ENCODE measurements at places on chromosomes 11 and 22.

DNA sequence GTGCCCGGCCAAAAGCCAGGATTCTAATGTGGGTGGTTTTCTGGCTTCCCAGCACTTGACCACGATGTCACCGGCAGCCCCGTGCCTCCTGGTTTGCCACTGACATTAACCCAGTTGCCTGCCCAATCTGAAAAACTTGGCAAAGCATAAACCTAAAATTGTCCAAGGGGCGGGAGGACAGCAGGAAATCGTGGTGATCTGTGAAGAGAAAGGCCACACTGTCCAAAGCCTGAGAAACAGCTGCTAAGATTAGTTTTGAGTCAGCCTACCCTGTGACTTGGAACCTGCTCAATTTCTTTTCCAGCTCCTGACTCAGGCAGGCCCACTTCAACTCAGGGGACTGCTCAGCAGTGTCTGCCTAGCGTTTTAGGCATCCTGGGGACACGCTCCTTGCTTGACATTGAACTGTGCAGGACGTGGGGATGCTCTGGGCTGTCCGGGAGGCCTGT is 8.2 kb upstream of the F2 start:
- DNase-seq, result no peak

DNA sequence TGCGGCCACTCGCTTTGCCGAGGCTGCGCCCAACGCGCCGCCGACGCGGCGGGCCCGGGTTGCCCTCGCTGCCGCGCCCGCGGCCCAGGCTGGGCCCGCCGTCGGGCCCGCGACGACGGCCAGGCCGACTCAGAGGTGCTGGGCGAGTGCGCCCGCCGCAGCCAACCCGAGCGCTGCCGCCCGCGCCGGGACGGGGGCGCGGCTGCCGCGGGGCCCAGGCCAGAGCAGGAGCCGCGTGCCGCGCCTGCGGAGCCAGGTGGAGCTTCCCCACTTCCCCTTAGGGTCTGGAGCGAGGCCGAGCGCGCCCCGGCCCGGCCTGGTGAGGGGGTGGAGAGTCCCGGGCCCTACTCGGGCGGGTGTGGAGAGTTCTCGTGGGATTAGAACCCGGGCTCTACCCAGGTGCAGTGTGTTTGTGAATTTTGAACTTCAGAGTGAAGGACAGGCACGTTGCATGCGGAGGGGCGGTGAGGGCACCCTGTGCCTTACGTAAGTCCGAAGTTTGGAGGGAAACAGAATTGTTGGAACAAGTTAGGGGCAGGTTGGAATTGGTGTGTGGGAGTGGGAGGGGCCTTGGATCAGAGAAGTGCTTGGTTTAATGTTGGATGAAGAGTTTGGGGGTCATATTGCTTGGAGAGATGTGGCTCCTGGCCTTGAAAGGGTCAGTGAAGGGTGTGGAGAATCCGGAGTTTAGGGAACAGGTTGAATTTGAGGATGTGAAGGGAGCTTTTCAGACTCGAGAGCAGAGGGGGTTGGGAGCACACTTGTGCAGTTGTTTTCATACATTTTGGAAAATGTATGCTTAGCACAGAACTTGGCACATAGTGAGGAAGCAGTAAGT is 697 bp downstream of the RNF169 start:
- peak; percentile 68 for DNase-seq

DNA sequence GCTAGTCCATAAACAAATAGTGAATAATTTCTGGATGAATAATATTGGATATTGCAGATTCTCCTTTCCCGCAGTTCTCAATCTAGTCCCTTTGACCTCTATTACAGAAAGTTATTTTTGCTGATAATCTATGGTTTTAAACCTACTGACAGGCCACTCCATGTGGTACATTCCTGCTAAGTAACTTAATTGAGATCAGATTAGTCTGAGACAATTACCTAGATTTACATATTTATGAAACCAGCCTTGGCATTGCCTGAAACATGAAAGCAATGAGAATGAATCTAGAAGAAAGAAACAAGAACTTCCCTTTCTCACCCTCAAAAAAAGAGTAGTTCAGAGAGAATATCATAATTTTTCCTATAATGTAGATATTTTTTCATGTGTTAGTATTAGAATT is 964.2 kb downstream of the JRKL start:
- DNase-seq, result no peak

DNA sequence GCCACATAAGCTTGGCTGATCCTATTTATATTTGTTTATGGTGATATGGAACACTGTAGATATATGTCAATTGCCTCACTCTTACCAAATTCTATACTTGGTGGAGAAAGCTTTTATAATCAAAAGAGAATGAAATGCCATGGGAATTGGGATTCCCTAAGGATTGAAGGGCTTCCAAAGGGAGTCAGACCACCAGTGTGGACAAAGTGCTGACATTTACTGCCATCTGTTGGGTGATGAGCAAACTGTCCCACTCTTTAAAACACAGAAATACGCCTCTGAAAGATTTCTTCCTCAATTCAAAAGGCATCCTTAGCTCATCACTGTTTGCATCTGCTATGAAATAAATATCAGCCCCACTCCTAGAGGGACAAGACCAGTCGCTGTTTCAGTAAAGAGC is 7.1 kb downstream of the SLC1A2 start:
- no peak for DNase-seq

DNA sequence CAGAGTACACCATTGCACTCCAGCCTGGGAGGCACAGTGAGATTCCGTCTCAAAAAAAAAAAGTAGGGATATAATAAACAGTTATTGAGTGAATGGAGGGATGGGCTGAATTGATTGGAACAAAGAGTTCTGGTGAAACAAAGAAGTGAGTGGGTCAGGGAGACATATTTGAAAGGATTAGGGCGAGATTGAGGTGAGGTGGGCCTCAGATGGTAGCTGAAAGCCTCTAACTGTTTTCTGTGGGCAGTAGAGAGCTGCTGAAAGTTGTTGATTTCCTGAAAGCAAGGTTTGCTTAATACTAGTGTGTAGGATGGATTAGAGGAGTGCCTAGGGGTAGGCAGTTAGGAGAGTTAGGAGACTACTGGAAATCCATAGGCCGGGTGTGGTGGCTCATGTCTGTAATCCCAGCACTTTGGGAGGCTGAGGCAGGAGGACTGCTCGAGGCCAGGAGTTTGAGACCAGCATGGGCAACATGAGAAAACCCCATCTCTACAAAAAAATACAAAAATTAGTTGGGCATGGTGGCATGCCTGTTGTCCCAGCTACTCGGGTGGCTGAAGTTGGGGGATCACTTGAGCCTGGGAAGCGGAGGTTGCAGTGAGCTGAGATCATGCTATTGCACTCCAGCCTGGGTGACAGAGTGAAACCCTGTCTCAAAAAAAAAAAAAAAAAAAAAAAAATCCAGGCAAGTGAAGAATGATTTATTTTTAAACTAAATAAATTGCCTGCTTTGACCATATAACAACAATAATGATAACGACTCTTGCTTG is 41.4 kb upstream of the PTPRJ start:
- DNase-seq, result no peak

- DNase-seq, result no peak
Observed at GRCh38 chr11:103358251-103358650, 249.0 kb downstream of the DYNC2H1 start.

DNA sequence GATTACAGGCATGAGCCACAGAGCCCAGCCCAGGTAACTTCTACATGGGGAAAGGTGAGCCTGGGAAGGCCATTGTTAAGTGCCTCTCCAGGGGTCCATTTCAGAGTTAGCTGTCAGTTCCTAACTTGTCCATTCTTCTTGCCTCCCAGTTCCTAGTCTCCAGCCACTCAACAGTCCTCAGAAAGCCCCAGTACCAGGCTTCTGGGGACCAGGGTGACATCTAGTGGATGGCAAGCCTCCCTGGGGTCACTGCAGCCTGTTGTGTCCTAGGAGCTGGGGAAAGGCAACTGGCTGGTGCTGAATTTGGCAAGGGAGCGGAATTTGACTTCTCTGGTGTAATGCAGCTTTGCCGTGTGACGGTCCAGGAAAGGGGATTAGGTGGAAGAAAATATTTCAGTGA is 2.1 kb downstream of the LGALS12 start:
- DNase-seq, result peak; percentile 17

DNA sequence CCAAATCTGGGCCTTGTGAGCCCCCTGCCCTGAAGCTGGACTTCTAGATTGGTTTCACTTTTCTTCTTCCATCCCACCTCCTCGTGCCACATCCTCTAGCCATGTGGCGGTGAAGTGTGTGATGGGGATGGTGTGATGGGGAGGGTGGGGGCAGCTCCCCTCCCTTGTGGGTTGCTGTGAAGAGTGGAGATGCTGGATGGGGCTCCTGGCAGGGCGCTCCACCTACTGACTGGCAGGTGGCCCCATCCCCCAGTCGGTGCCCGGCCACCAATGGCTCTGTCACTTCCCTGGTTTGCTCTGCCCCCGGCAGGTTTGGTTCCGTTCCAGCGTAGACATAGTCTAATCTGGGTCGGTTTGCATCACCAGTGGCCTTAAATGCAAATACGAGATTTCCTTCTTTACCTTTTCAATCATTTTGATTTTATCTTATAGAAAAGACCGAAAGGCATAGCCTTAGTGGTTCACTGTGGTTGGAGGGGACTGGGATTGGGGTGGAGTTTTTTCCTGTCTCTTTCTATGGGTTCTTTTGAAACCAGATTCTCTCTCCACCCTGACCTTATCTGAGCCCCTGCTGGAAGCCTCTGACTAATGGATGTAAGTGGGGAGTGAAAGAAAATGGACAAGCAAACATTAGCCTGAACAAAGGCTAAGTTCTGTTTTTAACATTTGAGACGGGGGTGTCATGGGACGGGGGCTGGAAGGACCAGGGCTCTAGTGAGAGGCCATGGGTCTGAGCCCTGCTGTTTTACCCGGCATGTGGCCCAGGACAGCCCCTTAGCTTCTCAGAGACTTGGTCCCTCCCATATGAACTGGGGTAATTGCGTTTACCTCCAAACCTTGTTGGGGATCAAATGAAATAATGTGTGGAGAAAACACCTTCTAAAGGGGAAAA is 149.3 kb downstream of the CACNA1I start:
- no peak for DNase-seq

- no peak for DNase-seq
Observed at GRCh38 chr11:11261629-11262028, 91.4 kb downstream of the CSNK2A3 start.

DNA sequence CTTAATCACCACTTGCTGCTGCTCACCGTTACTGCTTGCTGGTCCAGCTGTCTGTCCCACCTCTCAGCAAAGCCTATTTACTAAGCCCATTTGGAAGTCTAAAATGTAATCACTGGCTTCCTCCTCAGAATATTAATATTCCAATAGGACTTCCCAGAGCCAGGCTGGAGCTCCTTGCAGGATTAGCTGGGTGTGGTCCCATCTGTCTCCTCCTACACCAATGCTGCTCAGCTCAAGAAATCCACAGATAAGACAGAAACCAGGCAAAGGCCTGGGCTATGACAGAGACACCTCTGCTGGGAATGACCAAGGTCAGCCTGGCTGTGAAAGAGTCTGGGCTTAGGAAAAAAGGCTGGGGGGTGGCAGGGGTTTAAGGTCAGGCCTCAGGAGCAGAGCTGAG is 317.8 kb downstream of the BUD13 start:
- DNase-seq, result no peak

GRCh38 chr11:133347988-133348387 is 184.3 kb downstream of the OPCML start:
- no peak for DNase-seq

GRCh38 chr11:16989554-16989953 is 24.7 kb downstream of the PLEKHA7 start:
- DNase-seq, result peak; percentile 24

GRCh38 chr11:123973816-123974215 is 3.8 kb downstream of the OR10S1 start:
- no peak for DNase-seq

DNA sequence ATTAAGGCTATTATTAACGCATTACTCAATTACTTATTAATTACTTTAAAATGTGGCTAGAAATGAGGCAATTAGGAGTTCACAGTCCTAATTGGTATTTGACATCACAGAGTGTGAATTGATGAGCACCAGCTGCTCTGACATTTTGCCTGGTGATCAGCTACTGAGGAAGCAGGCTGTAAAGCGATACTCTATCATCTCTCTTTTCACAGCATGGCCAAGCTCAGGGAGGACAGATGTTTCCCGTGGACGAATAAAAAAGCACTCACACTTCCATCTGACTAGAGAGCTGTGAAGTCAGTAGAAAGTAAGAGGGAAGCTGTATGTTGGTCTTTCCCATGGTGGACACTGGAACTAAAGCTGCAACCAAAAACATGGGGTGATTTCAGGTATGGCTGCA is 29.1 kb upstream of the SYT9 start:
- no peak for DNase-seq

GRCh38 chr22:41280065-41280464 is 5.9 kb downstream of the RANGAP1 start:
- DNase-seq, result no peak

GRCh38 chr22:30575859-30576258 is 1.4 kb upstream of the GAL3ST1 start:
- no peak for DNase-seq

- DNase-seq, result no peak
Observed at GRCh38 chr11:125228445-125228844, 63.9 kb downstream of the PKNOX2 start.

GRCh38 chr11:14409891-14410290 is 50.9 kb upstream of the RRAS2 start:
- DNase-seq, result no peak

- peak; percentile 78 for DNase-seq
Observed at GRCh38 chr11:10405865-10406592, 49.0 kb upstream of the AMPD3 start.

DNA sequence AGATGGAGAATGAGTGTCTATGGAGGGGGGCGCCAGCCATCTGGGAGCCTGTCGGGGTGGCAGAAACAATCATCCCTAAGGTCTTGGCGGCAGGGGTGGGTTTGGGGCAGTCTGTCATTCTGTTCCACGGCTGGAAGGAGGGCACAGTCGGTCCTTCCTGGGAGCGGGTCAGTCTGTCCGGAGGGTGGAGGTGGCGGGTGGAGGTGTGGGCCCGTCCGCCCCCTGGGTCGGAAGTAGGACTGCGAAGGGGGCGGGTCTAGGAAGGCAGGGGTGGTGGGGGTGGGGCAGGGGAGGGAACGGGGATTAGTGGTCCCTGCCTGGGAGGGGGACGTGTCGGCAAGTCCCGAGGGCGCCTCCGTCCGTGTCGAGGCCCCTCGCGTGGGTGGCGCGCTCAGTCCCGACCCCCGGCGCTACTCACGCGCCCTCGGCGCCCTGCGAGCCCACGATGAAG is 461 bp downstream of the TBC1D10A start:
- no peak for DNase-seq

DNA sequence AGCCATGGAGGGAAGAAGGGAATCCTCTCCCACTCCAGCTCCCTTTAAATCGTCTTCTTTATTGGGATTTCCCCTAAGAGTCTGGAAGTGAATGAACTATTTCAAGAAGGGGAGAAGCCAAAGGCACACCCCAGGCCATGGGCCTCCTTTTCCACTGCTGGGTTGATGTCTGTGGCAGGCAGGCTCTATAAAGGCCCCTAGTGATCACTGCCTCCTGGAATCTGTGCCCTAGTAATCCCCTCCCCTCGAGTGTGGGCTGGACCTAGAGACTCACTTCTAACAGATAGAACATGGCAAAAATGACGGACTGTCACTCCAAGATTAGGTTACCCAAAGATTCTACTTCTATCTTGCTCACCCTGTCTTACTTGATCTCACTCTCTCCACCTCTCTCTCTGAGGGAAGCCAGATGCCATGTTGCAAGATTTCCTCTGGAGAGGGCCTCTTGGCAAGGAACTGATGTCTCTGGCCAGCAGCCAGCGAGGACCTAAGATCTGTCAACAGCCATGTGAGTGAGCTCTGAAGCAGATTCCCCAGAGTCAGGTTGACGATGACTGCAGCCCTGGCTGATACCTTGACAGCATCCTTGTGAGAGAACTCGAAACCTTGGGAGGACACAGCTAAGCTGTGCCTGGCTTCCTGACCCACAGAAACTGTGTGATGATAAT is 444.8 kb downstream of the SOX6 start:
- peak; percentile 66 for DNase-seq
